HTR-8/SVneo (cell line): ENCODE measurements at places on chromosomes 12 and 14.
A peak's percentile ranks its signal among the peaks of the same experiment; 100 is the strongest.

DNA sequence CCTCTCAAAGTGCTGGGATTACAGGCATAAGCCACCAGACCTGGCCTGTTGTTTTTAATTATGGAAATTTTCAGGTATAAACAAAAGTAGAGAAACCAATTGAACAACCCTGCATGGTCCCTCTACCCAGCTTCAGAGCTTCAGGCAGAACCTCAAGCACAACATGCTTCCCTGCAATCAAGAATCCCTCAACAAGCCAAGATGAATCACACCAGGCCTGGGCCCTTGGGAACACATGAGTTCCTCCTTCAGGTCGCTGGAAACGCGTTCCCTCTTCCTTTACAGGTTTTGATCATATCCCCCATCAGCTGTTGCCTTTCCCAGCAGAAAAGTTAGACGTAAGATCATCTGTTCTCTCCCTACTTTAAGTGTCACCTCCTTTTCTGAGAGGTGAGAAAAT is 20.5 kb upstream of the CORO1C start:
- no peak for DNase-seq

DNA sequence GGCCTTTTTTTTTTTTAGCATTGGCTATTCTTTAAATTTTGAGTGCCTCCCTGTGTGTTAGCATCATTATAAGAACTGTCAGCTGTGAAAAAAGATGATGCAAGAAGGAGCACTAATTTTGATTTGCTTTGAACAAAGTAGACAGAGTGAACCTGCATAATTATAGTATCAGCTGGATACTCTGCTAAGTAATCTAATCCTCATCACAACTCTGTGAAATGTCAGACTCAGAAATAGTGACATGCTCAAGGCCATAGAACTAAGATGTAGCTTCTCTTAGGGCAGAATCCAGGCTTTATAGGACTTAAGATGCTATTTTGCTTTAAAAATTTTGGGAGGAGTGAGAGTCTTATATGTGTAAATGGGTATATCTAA is 31.9 kb downstream of the FBXO34 start:
- no peak for DNase-seq

DNA sequence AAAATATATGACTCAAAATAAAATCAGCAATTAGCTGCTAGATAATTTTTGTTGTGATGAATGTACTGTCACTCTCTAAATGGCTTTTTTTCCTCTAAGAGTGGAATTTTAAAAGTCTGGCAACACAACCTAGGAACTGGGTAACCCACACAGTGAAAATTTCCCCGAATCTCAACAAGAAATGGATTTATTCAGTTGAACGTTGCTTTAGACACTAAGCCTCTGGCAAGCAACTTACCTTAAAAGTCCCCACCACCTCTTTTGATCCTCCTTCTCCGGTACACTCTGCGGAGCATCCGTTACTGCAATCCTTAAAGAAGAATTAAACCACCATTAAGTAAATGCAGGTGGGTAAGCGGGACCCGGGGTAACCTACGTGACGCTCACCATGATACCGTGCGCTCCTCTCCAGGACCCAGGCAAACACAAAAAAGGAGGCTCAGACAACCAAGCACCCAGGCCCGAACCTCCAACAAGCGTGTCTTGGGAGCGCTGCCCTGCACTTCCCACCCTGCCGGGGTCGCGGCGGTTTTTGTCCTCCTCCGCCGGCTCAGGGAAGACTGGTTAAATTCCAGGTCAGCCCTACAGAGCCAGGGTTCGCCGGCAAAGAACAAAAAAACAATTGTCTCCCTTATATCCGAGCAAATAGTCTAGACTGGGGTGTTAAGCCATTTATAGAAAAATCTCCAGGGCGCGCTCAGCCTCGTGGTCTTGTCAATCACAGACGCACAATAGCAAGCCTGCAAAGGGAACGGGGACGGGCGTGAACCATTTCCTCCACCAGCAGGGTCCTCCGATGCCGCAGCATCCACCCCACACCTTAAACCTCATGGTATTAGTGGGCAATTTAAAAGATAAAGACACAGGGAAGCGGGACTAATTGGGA is 47.1 kb downstream of the BCAT1 start:
- no peak for DNase-seq

DNA sequence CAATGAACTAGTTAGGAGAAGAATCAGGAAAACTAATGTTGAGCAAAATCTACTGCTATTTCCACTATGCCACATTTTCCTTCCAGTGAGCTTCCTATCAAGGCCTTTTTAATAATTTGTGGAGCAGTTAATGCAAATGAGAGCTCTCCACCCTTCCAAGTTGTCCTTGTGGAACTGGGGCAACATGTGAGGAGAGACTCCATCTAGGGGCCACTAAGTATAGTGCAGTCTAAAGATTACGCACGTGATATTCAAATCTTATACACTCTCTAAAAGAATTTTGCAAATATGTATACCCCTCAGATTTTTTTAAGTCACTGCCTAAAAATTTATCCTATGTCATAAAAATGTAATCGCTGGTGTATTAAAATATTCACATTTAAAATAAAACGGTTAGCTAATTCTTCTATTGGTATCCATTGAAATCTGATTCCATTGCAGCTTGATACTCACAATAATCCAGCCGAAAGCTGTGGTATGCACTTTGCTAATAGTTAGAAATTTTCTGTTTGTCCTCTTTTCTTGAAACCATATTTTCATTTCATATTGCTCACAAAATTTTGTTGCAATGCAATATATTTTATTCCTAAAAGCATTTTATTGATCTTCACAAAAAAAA is 100.1 kb downstream of the PAH start:
- peak; percentile 14 for DNase-seq

DNA sequence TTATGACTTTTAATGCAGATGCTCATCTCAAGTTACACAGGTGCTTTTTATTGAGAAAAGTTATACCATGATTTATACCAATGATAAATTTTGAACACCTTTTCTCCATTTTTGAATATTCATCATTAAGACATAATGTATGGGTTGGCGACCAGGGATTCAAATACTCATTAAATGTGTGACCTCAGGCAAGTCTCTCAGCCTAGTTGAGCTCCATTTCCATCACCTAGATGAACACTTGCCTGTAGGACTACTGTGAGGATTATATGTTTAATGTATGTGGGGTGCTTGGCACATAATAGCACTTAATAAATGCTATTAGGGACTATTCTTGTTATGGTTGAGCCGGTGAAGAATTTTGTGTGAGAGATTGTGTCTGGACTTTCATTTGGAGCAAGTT is 228.6 kb downstream of the CHST11 start:
- DNase-seq, result no peak

DNA sequence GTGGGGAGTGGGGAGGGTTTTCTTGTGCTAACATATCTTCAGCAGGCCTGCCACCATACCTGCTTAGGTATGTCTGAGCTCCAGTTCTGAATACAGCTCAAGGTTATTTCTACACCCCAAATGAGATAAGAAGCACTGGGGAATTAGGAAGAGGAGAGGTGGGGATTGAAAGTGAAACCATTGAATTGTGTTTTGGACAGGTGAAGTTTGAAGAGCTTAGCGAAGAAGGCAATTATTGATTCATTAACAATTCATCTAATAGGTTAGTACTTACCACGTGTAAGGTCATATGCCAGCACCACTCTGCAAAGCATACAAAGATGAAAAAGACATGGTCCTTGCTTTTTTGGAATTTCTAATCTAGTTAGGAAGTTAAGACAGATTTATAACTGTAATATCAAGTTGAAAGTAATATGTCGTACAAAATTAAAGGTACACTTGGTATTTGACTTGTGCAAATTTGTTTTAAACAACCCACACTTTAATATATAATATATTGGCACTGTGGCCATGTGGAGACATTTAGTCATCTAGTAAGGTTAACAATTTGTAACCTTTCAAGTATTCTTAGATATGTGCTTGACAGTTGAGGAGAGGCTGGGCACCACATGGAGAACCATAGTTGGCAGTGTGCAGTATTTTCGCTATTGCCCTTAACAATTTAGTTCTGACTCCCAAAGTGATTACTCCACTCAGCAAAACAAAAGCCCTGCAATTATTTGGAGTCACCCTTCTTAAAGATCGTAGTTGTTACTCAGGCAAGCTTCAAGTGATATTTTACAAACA is 3.6 kb downstream of the SMCO3 start:
- no peak for DNase-seq

DNA sequence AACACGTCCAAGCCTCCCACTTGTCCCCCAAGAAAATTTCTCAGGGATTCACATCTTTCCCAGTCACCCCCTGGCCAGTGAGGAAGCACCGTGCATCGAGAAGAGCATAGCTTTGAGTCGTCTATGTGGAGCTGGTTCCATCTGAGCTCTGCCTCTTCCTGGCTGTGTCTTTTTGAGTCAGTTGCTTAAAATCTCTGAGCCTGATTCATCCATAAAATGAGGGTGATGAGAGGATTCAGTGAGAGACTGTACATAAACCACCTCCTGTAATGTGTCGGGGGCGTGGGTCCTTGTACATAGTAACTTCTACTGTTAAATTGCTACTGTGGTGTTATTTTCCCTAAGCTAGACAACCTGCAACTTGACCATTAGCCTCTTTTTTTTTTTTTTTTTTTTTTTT is 13.8 kb downstream of the CD9 start:
- no peak for DNase-seq

- DNase-seq, result peak; percentile 64
Measured at GRCh38 chr12:121786440-121786825, 7.1 kb downstream of the RHOF start.

- peak; percentile 4 for DNase-seq
Measured at GRCh38 chr12:71312768-71313403, 126.7 kb upstream of the LGR5 start.

DNA sequence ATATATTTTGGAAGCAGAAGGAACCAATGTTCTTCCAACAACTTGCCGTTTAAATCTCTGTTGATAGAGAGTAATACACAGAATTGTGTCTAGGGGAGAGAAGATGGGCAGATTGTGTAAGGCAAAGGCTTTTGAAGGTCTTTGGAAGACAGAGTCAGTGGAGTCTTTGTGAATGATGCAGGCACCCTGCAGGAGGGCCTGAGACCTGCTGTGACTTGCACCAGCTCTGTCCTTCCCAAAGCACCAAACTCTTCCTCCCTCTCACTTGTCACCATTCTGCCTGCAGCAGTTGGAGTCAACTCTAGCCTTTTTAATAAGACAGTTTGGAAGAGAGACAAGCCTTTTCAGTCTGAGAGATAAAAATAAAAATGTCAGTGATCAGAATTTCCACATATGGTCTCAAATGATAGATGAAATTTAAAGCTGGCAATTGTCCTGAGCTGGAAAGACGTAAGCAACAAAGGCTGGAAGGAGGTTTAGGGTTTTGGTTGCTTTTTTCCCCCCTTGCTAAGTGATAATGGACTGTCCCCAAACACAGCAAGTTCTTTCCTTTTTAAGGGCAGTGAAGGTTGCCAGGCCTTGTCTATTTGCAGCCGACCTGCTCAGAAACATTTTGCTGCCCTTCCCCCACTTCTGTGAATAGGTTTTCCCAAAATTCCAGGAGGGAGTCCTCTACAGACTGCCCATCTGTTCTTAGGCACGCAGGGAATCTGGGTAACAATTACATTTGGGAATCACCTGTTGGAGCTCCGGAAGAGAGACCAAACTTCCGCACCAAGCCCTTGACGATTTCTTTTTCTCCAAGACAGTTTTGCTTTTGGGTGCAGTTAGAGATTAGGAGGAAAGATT is 103.0 kb upstream of the NTF3 start:
- DNase-seq, result no peak

- DNase-seq, result no peak
Measured at GRCh38 chr12:129185855-129186254, 332.6 kb downstream of the GLT1D1 start.

DNA sequence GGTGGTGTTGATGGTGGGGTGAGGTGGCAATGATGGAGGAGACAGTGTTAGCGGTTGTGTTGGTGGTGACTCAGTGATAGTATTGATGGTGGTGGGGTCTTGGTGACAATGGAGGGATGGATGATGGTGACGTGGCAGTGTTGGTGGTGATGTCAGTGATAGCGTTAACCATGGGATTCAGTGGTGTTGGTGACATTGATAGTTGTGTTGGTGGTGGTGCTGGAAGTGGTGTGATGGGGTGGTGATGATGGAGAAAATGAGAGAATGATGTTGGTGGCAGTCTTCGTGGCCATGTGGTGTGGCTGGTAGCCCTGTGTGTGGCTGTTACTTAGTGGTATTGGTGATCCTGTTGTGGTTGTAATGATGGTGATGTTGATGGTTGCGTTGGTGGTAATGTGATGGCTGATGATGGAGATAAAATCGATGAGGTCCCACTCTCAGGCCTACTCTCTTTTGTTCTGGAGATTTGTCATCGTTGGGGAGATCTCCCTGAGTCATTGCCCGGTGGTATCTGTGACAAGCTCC is 2.6 kb downstream of the DTX1 start:
- DNase-seq, result no peak

DNA sequence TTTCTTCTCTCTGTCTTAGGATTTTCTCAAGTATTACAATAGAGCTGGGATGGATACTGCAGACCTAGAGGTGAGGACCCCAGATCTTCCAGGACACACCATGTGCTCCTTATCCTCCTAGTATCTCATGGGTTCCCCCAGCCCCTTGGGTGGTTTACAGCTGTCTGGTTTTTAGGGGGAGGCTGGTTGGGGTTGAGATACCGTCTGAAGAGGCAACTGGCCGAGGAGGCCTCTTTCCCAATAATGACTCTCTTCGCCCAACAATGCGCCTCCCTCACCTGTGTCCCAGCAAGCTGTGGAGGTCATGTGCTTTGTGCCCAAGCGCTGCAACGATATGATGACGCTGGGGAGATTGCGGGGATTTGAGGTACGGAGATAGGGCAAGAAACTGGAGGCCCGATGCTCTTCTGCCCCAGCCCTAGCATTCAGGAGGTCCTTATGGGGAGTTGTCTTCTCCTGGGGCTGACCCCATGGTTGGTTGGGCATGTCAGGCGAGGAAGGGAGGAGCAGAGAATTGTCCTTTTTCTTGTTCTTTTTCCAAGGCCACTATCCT is 3.8 kb downstream of the ARHGEF25 start:
- DNase-seq, result no peak

- DNase-seq, result peak; percentile 46
Measured at GRCh38 chr12:90978117-90978770, 23.3 kb upstream of the CCER1 start.

DNA sequence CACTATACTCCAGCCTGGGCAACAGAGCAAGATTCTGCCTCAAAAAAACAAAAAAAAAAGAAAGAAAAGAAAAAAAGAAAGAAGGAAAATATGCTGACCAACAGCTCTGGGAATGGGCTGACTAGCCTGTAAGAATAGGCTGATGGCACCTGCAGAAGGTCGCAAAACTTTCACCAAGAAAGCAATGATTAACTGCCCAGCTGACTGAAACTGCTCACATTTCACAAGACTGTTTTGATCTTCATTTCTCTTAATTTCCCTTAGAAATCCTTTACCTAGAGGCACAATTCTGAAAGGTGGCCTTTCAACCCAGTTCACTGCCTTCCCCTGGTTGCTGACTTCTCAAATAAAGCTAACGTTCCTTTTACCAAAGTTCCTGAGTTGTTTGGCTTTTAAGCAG is 12.4 kb downstream of the BEST3 start:
- DNase-seq, result no peak

GRCh38 chr12:20259786-20260185 is 108.6 kb upstream of the PDE3A start:
- no peak for DNase-seq

- DNase-seq, result no peak
Measured at GRCh38 chr12:29625359-29625953, 128.0 kb upstream of the OVCH1 start.

GRCh38 chr12:10368206-10369171 is 21.4 kb downstream of the KLRK1 start:
- DNase-seq, result no peak
